GM10248 (cell line): ENCODE measurements at places on chromosomes 5 and 9.

DNA sequence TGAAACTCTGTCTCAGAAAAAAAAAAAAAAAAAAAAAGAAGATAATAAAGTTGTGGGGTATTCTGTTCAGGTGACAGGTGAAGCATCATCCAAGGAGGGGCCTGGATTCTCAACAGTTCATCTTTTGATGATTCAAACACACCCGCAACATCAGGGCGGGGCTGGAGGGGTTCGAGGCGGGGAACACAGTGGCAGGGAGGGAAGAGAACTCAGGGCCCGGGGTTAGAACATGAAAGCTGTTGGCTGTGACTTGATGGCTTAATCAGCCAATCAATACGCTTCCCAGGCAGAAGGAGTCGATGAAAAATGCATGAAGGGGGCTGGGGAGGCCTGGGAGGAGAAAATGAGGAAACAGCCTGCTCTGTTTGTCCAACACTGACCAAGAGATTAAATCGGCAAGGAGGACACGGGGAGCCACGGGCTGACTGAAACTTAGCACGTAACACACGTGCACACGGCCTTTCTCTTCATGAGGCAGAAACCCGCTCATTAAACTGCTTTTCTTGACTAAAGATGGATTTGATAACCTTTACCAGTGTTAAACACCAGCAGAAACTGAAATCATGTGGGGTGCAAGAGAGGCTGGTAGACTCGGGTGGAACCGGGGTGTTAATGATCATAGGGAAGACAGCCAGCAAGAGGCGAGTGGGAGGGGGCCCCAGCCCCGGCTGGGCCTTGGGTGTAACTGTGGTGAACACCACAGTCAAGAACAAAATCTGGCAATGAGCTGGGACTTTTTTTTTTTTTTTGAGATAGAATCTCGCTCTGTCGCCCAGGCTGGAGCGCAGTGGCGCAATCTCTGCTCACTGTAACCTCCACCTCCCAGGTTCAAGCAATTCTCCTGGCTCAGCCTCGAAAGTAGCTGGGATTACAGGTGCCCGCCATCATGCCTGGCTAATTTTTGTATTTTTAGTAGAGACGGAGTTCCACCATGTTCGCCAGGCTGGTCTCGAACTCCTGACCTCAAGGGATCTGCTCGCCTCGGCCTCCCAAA, 105.7 kb upstream of the RAPGEF1 start:
- DNase-seq: no peak

DNA sequence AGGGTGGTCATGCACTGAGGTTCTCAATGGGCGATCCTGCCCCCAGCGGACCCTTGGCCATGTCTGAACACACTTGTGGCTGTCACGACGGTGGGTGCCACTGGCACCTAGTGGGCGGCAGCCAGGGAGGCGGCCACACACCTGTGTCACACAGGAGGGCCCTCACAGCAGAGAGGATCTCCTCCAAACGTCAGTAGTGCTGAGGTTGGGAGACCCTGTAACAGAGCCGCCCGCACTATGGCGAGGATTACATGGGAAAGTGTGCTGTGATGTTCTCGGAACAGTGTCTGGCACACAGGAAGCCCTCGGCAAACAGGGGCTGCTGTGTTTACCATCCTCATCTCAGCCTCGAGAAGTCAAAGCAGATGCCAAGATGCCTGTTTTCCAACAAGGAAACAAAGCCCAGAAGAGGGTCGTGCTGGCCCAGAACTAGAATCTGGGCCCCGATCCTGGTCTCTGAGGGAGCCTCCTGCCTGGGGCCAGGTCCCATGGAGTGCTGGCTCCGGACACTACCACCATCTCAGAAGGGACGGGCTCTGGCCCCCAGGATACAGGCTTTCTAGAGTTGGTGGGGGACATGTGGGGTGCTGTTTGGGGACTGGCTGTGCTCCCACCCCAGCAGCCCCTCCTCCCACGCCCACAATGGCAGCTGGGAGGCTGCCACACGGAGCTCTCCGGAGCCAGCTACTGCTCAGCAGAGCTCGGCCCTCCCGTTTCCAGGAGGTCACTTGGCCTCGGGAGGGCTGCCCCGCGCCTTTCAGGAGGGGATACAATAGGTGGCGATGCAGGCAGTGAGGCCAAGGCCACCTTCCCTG, 48.2 kb downstream of the DBH start:
- DNase-seq: no peak

DNA sequence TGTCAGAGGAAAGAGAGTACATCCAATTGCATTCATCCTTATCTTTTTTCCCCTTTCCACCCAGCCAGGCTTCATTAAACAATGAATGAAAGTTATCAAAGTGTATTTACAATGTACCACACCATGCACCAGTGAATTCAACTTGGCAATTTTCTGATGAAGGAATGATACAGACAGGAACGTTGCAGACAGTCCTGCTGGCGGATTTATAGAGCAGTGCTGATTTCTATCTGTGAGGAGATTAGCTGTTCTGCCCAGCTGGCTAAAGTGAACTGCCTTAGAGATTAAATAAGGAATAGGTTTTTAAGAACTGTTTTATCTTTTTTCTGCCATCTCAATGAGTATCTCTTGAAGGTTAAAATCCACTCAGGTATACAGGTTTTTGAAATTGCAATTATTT, 403.9 kb downstream of the CDH18 start:
- no peak for DNase-seq

DNA sequence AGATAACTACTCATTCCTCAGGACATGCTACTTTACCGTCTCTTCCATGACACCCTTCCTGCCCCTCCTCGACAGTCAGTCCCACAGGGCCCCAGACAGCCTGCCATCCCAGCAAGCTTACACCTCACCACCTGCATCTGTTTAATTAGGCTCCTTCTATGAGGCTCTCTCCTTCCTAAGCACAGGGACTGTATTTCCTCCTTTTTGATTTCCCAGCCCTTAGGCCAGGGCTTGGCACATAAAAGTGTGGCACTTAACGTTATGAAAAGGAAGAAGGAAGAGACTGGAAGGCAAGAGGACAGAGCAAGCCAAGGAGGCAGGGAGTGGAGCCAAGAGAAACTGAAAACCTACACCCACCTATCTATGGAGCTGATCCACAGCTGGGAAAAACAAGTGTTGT, 146.8 kb downstream of the SIL1 start:
- no peak for DNase-seq
